ENCODE measurements at places on chromosomes 6 and 20. TPM values are rescaled to one million over a fixed set of nuclear protein-coding genes. Genes with fewer than 3 reads are reported as not detected.

DNA sequence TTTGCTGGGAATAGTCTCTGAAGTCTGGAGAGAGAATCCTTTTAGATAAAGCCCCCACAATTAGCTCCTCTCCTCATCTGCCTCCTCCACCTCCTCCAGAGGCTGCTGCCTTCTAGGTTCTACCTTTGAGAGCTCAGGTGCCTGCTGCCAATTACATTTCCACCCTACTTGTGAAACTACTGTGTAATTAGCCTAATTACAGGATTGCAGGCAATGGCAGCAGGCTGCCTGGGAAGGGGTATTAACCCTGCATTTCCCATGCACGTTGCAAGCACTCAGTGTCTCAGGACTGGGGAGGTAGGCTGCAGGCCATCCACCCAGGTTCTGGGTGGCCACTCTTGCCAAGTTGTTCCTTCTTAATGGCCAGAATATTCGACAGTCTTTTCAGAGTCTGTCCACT is 215.6 kb upstream of the ZNF217 start:
- no peak for DNase-seq

GRCh38 chr6:150018846-150019580 is 6.3 kb downstream of the RAET1L start:
- DNase-seq: no peak

- no peak for DNase-seq
Observed at GRCh38 chr6:167567142-167568033, 242.5 kb downstream of the TTLL2 start.

DNA sequence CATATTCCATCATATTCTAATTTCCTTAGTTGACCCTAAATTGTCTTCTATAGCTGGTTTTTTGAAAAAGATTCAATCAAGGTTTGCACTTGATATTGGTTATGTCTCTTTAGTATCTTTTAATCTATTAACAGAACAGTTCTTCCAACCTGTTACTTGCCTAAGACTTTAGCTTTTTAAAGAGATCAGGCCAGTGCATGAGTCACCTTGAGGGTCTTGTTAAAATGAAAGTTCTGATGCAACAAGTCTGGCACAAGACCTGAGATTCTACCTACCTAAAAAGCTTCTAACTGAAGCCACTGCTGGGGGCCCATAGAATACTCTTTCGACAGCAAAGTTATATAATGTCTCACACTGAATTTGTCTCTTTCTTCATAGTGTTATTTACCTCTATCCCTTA is 3.2 kb downstream of the USP45 start:
- no peak for DNase-seq

DNA sequence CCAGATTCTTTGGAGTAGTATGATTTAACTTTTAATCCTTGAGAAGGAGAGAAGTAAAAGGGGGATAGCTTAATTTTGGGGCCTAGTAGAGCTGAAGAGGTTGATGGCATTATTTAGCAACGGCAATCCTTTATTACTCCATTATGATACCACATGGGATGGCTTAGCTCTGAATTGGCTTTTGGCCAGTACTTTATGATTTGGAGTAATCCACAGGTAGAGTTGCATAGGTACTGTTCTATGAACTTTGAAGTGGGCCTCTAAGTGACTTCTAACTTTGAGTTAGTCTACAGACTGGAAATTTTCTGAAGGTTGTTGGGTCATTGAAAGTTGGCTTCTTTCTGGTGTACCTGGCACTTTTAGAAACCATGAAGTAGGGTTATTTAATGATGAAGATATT is 11.6 kb downstream of the YWHAB start:
- no peak for DNase-seq

DNA sequence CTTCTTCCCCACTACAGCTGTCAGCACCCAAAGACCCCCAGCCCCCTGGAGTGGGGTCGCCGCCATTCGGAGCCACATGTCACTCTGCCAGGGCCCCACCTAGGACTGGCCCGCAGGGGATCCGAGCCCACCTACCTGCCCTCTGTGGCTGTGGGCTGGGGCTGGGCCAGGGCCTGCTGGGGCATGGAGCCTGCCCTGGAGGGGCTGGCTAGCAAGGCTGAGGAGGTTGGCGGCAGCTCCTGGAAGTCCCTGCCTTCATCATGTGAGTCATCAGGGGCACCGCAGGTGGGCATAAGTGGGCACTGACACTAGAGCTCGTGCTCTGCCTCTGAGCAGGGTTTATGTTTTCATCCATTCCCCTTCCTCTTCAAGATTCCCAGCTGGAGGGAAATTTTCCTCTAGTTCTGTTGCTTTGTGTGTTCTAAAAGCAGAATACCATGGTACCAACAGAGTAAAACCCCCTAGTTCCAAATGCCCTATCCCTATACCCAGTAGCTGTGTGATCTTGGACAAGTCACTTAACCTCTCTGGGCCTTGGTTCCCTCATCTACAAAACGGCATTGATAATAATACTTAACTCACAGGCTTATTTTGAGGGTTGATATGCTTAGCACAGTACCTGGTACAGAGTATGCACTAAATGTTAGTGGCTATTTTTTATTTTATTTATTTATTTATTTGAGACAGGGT is 8.7 kb upstream of the FANCE start:
- DNase-seq: no peak

GRCh38 chr6:85551264-85551663 is 42.4 kb downstream of the SNX14 start:
- DNase-seq: peak; percentile 5

- peak; percentile 76 for DNase-seq
Observed at GRCh38 chr6:36678488-36679042, at the start of gene CDKN1A. Gene CDKN1A (plus strand): TSS chr6:36678714. CDS start chr6:36684102, 5,388 bp downstream.

GRCh38 chr6:107077710-107078109 is 37.6 kb downstream of the BEND3 start:
- DNase-seq: no peak

- no peak for DNase-seq
Observed at GRCh38 chr6:157673596-157673995, 149.4 kb upstream of the SNX9 start.

- peak; percentile 63 for DNase-seq
Observed at GRCh38 chr6:157823001-157823527, at the start of gene SNX9. Gene SNX9 (plus strand): TSS chr6:157823246. CDS start chr6:157823435, 189 bp downstream.

DNA sequence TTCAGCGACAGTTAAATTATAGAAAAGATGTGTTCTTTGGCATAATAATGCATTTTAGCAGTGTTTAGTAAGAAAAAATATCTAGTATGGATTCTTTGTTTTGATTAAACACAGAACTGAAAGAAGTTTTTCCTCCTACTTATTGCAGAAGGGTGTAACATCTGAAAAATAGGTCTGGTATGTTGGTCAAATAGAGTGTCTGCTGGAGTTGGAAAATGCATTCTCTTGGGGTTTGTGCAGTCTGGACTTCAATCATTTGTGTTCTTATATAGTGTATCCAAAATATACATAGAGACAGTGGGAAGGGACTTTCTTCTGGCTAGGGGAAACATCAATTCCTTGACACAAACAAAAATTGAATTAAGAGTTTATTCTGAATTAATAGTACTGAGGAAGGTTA is 132.4 kb upstream of the MAN1A1 start:
- no peak for DNase-seq

- DNase-seq: no peak
Observed at GRCh38 chr6:71277926-71278600, 10.5 kb upstream of the OGFRL1 start.

DNA sequence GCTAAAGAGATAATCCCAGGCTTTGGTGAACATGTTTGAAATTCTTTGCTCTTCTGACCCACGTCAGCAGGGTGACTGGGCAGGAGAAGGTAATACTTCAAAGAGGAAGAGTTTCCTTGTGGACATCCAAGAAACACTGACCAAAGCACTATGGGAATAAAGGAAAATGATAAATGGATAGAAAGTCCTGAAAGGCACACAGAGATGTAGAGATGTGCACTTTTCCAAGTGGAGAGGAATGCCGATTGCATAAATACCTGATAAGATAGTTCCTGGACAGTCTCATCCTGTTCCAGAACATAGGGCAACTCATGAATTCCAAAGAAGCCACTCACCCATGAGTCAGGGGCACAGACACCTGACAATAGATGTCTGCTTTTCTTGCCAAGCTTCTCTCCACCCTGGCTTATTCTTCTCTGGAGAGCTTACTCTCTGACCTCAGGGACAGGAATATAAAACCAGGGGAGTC is 191.3 kb upstream of the FOXA2 start:
- DNase-seq: no peak

DNA sequence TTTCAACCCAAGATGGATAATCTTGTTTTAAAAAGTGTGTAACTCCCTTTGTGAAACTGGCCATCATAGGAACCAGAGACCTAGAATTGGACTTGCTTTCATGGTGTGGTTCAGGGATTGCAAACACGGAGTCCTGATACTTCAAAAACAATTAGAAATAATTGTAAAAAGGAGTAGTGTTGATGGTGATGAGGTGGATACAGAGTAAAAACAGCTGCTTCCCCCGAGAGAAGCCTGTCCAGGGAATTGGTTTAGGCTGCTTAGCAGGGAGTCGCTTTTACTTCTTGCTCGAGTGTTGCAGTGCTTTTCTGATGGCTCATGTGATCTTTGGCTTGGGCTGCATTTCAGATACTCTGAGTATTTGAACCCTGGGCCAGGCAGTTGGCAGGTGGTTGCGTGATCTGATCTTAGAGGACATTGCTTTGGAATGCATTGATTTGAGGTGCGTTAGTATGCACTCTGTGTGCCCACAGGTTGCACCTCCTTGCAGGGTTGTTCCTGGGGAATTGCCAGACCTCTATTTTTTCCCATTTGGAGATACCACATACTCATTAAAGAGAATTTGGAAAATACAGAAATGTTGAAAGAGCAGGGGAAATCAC is 19.5 kb downstream of the KIF3B start:
- DNase-seq: no peak

OPRM1 gene
- not detected for total RNA-seq

SF3B5 gene
- total RNA-seq: 124 TPM

TDRD6 gene
- total RNA-seq: not detected

ARMH2 gene
- total RNA-seq: not detected

MYLIP gene
- total RNA-seq: 324 TPM

All from CD4-positive, alpha-beta T cell (primary cell).